ENCODE measurements at places on chromosomes 3 and 15.

DNA sequence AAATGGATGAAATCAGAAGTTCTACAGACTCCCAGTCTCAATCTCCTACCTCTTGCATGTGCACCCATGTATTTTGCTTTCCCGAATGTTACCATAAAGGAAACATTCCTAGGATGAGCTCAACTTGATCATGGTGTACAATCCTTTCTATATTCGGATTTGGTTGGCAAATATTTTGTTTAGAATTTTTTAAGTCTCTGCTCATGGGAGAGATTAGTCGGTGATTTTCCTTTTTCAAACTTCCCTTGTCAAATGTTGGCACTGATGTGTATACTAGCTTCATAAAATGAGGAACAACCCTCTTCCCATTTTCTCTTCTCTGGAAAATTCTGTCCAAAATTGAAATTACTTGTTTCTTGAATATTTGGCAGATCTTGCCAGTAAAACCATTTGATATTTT lies 317.6 kb upstream of the RASGRP1 start:
- no peak for DNase-seq

DNA sequence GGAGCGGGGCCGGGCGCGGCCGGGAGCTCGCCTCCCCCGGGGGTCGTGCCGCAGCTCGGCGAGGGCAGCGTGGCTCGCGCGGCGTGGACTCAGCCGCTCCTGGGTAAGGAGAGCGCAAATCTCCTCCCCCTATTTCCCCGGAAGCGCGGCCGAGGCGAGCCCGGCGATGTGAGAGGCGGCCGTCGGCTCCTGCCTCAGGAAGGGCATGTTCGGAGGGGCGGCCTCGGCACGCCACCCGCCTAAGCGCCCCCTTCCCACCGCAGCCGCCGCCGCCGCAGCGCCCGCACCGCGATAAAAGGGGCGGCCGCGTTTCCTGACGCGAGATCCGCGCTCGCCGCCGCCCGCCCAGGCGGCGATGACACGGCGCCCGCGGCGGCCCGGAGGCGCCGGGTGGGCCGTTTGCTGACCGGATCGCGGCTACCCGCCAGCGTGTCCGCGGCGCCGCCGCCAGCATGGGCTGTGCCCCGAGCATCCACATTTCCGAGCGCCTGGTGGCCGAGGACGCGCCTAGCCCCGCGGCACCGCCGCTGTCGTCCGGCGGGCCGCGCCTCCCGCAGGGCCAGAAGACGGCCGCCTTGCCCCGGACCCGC lies at the start of gene PDE8A:
PDE8A (plus strand) TSS at position 146 of the 590 bp plus-strand sequence; CDS start at position 453, 307 bp downstream.
- no peak for DNase-seq

DNA sequence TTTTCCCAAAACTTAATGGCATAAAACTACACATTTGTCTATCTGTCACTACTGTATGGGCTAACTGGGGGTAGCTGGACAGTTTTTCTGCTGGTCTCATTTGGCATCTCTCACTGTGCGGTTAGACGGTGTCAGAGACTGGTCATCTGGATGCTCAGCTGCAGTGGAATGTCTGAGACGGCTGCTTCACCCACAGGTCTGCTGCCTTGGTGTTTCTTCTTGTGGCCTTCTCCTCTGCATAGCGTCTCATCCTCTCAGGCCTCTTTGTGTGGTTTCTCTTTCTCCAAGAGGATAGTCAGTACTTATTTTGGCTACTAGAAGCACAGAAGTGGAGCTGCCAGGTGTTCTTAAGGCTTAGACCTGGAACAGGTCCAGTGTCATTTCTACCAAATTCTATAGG lies 35.9 kb upstream of the GOLGA6L9 start:
- no peak for DNase-seq

DNA sequence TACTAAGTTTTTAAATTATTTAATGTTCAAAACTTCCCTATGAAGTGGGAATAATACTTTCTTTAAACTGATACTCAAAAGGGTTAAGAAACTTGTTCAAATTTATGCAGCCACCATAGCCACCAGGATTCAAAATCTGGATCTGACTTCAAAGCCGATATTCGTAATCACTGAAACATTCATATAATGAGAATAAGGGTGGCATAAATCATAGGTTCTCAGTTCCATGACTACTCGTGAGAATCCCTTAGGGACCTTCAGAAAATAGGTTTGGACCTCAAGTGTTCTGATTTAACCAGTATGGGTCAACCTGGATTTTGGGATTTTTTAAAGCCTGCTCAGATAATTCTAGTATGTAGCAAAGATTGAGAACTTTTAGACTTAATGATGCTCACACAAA lies 160.6 kb downstream of the RBMS3 start:
- DNase-seq = no peak

DNA sequence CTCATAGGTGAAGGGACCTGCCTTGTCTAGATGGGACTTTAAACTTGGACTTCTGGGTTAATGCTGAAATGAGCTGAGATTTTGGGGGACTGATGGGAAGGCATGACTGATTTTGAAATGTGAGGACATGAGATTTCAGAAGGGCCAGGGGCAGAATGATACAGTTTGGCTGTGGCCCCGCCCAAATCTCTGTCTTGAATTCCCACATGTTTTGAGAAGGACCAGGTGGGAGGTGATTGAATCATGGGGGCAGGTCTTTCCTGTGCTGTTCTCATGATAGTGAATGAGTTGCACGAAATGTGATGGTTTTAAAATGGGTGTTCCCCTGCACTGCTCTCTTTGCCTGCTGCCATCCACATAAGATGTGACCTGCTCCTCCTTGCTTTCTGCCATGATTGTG lies 42.8 kb downstream of the ILDR1 start:
- DNase-seq = no peak

DNA sequence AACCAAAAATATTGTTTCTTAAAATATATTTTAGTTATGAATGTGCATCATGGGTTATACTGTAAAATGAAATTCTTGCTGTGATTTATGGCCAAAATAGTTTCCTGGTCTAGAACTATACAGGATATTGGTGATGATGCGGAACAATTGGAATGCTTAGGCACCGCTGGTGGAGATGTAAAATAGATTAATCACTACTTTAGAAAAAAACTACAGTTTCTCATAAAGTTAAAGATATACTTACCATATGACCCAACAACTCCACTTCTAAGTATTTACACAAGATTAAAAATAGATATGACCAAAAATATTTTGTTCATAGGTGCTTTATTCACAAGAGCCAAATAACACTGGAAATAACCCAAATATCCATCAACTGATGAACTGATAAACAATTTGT lies 126.7 kb downstream of the TUSC7 start:
- DNase-seq = no peak

DNA sequence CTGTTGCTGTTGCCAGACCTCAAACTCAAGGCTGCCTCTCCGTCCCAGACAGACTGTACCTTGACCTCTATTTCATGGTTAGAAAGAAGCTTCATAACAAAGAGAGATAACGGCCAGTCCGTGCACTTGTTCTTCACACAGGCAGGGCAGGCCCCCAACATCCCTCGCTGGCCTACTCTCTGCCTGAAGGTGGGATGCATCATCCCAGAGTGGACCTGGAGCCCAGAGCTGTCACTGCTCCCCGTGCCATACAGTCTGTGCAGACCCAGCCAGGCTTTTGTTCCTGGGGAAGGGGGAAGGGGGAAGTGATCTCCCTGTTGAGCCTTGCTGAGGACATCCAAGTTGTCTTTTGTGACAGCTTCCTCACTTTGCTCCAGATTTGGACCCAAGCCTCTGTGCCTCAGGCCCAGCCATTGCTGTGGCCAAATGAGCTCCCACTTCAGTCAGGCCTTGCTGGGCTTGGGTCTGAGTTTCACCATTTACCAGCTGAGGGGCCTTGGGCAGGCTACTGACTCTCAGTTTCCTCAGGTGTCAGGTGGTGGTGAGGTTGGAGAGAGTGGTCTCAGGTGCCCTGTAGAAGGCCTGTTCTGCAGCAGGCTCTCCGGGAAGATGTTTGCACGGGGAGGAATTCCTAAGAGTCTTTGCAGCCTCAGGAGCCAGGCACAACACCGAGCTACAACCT lies 141.6 kb downstream of the DNAJB8 start:
- DNase-seq = no peak

DNA sequence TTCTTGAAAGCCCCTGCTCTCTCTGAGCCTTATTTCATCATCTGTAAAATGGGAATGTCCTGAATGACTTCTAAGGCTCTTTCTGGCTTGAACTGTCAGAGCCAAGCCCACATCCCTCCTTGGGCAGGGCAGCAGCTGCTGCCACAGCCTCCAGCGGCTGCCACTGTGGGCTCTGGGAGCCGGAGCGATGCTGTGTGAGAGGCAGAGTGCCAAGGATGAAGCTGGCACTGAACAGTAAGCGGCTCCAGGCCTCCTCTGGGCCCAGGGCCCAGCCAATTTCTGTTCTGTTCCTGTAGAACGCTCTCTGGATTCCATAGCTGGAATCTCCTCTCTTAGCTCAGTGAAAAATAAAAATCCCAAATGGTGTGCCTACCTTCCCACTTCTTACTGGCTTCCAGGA lies 4.4 kb downstream of the CPLX3 start:
- DNase-seq = no peak

DNA sequence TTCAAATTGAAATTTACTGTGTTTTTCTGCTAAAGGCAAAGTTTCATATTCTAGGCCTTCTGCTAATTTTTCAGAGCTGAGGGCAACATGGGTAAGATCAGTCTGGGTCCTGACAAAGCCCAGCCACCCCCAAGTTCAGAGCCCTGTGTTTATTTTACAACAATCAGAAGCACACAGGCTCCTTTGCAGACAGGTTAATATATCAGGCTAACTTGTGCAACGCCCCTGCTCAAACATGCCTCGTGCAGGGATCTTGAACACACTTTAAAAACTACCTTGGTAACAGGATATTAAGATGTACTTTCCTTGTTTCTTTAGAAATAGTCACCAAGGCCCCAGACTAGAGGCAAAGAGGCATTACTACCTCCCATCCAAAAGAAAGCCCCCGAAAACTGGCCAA lies 64.0 kb downstream of the POLR2M start:
- DNase-seq = no peak

DNA sequence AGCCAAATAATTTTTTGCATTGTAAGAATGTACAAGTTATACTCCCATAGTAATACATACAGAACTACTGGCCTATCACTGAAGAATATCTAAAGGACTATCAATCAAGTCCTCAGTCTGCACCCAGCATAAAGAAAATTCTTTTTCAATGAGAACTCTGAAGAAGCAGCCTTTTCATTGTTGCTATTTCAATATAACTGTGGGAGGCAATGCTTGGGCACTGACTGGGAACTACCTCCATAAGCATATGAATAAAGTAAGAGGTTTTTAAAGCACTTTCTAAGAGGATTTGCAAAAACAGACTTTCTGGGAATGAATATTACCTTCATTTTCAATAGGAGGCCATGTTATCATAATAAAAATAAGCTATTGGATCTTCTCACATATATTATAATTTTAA lies 24.6 kb upstream of the NECTIN3 start:
- no peak for DNase-seq

- no peak for DNase-seq
Observed at GRCh38 chr3:128799653-128800052, 73.7 kb downstream of the RAB7A start.

DNA sequence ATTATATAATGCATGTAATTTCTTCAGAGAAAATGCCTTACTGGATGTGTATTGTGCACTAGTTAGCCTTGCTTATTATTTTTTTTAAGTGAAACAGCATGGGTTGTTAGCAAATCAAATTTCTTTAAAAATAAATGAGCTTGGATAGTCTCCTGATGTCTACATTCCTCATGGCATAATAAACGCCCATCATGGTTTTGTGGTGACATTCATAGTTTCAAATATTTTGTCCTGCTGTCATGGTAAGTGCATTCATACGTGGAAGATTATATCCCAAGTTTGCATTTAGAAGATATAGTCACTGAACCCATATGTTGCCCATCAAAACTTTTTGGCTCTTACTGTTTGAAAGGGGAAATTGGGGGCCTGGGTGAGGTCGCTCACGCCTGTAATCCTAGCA lies 130.7 kb downstream of the ALCAM start:
- DNase-seq = no peak

DNA sequence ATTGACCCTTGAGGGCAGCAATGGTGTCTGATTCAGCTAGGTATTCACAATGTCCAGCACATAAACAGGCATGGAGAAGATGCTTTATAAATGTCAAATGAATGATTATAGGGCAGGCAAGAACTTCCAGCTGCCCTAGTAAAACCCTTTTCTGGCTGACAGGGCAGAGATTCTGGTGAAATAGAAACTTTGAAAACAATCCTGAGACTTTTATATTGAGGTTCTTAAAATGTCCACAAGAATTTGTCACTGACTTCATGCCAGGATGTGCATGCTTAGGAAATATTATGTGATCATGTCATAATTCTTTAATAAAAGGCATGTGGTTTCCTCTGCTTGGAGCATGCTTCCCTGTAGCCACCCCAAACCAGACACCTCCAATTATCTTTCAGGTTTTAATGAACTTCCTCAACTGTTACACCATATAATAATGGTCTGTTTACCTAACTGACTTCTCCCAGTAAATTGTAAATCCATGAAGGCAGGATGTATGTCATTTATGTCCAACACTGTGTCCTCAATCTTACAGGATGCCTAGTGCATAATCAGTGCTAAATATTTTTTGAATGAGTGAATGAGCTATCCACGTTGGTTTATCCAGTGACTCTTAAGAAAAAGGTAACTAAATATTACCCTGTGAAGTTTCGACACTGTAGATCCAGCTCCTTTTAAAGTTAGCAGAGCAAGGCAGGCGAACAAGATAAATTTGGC lies 43.4 kb upstream of the CLRN1 start:
- DNase-seq = no peak

DNA sequence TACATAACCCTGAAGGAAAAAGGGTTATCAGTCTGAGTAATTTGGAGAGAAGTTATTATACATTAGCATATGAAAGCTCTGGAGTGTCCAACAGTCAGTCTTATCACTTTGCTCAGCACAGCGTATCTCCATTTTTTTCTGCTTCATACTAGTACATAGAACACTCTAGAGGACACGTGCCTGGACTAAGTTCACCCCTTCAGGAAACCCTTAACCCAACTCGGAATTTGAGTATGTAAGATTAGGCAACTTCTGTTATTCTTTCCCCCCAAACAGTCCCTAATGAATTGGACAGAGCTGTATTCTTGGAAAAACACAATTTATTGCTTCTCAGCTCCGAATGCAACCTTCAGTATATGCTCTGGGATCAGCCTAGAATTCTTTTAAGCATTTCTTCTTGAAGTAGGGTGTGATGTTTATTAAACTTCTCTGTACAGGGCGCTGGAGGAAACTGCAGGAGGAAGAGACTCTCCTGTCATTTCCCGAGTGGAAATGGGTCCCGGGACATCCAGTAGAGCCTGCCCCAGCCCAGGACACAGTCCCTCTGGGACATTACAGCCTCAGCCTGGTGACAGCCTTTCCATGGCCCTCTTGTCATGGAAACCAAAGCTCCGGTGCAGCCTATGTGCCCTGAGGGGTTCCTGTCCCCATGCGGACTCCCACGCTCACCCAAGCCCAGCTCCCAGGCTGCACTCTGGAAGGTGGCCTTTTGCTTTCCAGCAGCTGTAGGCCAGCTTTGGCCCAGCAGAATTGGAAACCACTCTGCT lies 37.3 kb upstream of the CMTM8 start:
- no peak for DNase-seq

DNA sequence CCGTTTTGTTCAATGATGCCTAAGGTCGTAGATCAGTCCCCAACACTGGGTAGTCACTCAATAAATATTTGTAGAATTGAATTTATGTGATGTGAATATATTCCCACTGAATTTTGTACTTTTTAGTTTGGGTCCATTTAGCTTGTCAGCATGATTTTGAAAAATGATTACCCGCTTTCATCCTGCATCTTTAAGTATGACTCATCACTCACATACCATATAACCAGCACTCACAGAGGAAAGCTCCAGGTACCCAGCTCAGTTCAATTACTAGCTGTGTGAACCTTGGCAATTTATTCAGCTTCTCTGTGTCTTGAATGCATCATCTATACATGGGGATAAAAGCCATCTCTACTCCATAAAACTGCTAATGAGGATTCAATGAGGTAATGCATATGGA lies 2.2 kb upstream of the MLF1 start:
- DNase-seq = no peak

Measured in HFF-Myc (cell line).